ENCODE measurements at places on chromosomes 6 and 20.

- DNase-seq: no peak
Observed at GRCh38 chr20:50834599-50835005, 39.7 kb downstream of the BCAS4 start.

DNA sequence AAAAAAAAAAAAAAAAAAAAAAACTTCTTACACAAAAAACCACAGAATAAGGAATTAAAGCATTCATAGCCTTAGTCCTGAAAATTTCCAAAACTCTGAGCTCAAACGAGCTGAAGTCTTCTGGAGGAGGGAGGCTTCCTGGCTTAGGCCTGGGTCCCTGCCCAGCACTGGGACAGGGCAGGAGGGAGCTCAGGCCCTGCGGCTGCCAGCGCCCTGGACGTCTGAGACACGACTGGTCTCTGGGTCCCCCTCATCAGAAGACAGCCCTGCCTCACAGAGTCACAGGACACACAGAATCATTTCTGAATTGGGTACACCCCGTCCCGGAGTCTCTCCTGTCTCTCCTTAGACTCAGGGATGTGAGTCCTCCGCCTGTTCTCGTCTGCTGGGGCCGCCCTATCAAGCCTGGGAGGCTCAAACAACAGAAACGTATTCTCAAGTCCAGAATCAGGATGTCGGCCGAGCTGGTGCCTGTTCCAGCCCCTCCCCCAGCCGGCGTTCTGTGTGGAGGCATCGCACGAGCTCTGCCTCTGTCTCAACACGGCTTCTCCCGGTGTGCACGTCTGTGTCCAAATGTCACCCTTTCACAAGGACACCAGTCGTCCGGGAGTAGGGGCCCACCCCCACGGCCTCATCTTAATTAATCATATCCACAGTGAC lies 39.4 kb downstream of the ZBTB46 start:
- no peak for DNase-seq

GRCh38 chr6:63289269-63289872 lies 30.4 kb downstream of the LGSN start:
- DNase-seq: no peak

- DNase-seq: no peak
Observed at GRCh38 chr20:57478176-57478575, 46.8 kb downstream of the CTCFL start.

- no peak for DNase-seq
Observed at GRCh38 chr6:129632172-129632613, 77.8 kb downstream of the ARHGAP18 start.

GRCh38 chr6:7975764-7976146 lies 65.2 kb upstream of the TXNDC5 start:
- no peak for DNase-seq

DNA sequence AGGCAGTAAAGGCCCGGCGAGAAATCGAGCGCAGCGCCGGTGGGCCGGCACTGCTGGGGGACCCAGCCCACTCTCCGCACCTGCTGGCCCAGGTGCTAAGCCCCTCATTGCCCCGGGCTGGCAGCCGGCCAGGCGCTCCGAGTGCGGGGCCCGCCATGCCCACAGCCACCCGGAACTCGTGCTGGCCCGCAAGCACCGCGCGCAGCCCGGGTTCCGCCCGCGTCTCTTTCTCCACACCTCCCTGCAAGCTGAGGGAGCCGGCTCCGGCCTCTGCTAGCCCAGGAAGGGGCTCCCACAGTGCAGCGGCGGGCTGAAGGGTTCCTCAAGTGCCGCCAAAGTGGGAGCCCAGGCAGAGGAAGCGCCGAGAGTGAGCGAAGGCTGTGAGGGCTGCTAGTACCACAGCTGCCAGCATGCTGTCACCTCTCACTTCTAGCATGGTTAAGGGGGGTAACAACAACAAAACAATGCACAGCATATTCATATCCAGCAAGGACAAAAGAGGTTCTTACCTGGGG lies 11.3 kb upstream of the GMPR start:
- DNase-seq: no peak

- DNase-seq: no peak
Observed at GRCh38 chr6:100381111-100381510, 83.6 kb downstream of the SIM1 start.

GRCh38 chr6:35486005-35486925 lies 10.6 kb downstream of the TEAD3 start:
- no peak for DNase-seq

DNA sequence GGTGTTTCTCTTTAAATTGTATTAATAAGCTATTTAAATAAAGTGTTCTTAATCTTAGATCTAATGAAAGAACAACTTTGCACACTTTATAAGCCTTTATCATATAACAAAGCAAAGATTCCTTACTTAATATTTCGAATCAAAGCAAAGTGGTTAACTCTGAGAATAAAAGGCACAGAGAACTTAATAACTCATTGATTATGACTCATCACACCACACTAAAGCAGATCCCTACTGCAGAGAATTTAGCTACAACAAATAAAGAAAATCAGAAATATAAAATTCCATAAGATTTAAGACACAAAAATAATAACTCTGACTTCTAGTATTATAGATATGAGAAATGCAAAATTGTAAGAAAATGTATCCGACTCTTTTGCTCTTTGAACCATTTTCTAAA lies 135.6 kb upstream of the RUNX2 start:
- no peak for DNase-seq

DNA sequence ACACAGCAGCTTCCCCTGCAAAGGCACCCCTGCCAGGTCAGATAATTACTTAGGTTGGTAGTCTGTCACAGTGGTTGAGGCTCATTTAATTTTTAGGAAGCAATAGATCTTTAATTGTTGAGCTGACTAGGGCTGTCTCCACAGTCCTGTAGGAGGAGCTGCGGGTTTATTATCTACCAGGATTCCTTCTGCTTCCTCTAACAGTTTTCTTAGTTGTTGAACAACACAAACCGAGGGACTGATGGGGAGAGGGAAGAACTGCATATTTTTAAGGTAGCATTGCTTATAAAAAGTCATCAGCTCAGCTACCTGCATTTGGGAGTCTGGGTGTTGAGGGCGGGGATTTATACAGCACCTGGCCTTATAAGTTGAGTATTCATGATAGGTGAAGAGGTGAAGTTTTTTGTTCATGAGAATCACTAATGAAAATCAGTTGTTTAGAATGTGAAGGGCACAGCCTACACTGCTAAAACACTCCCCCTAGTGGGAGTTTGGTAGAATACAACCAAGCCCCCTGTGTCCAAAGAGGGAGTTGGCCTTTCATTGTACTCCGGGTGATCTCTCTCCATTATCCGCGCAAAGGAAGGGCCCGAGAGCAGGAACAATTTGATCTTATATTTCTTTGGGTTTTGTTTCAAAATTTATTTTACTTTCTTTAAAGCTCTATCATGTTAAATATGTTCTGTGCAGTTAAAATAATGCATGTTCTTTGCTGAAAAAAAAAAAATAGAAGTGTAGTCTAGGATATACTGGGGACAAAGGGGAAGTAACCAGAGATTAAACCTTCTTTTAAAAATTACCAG lies 69.6 kb downstream of the SSR1 start:
- peak; percentile 74 for DNase-seq

GRCh38 chr6:142893088-142893487 lies 51.9 kb downstream of the HIVEP2 start:
- no peak for DNase-seq

DNA sequence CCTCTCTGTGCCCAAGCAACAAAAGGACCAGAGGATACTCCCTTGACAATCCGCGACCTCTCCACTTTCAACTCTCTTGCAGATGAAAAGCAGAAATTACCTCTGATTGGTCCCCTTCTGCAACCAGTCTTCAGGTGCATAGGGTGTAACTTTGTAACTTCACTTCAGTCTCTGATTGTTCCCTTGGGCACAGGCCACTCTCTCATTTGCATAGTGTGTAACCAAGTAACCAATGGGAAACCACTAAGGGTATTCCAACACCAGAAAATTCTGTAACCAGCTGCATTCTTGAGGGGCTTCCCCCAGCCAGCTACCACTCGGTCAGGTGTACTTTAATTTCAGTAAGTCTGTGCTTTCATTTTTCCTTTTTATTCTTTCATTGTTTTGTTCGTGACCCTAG lies 4.4 kb upstream of the RAET1L start:
- no peak for DNase-seq

DNA sequence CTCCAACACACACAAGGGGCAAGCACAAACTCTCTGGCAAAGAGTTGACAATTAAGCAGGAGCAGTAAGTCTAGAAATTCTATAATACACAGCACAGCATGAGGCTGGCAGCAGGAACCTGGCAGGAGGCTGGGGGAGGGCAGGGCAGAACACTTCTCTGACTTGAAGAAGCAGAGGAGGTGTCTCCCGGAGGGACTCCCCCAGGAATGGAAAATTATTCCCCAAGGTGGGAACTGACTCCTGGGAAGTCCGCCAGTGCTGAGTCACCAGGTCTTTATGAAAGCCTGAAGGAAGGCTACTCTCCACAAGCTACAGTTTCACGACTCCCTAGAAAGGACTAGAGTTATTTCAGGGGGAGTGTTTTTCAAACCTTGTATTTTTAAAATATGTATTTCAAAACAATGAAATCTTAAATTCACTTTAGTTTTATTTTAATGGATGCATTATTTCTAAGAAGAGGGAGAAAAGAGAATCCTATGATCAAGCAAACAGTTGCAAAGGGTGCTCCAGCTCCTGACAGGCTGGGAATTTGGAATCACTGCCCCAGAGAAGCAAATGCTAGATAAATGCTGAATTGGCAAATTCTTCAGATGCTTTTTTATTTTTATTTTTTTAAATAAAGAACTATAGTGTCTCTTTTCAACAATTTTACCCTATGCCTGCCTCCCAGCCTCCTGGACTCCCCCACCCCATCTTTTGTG lies 192.8 kb downstream of the LY86 start:
- peak; percentile 32 for DNase-seq

All from HTR-8/SVneo (cell line).